Naive thymus-derived CD8-positive, alpha-beta T cell (primary cell): ENCODE measurements at places on chromosomes 3 and 15. TPM values are rescaled to one million over a fixed set of nuclear protein-coding genes. Genes with fewer than 3 reads are reported as not detected.

DNA sequence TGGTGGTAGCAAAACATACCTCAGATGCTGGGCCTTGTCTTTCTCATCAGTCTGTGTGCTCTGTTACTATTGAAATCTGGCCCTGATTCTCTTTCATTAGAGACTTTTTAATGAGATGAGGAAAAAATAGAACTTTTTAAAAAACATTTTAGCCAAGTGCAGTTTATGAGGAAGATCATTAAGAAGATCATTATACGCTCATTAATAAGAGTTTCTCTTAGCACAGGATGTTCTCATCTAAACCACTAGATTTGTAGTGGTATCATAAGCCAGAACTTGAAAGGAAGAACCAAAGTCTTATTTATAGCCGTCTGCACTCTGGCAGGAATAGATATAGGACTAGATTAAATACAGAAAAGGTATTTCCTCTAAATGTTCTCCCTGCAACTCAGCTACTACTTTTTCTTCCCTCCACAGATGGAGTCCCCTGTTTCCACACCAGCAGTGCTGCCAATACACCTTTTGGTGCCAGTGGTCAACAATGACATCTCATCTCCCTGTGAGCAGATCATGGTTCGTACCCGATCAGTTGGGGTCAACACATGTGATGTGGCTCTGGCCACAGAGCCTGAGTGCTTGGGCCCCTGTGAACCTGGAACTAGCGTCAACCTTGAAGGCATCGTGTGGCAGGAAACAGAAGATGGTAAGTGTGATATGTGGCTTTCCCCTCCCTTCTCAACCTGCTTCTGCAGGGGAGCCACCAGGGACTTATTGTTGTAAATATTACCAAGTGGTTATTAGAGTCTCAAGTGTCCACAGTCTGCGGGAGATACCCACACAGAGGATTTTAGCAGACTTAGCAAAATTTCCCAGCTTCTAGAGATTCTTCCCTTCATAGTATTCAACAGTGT, 152.8 kb downstream of the RBPMS2 start:
- DNase-seq, result no peak

GRCh38 chr3:112873632-112874031, 27.0 kb upstream of the CD200R1L start:
- DNase-seq, result no peak

GRCh38 chr3:120357807-120358206, 8.7 kb upstream of the LRRC58 start:
- DNase-seq, result no peak

- DNase-seq, result no peak
Measured at GRCh38 chr3:52436500-52437149, 8.3 kb downstream of the SEMA3G start.

GRCh38 chr3:8737301-8737700, 3.7 kb downstream of the CAV3 start:
- DNase-seq, result no peak

The KBTBD13 gene
- not detected for total RNA-seq

The SETD5 gene
- total RNA-seq, result 146 TPM

The CNTN4 gene
- not detected for total RNA-seq

The AHSG gene
- total RNA-seq, result not detected

The TJP1 gene
- not detected for total RNA-seq

The AP3B2 gene
- total RNA-seq, result 1.7 TPM

The ISY1 gene
- 47.2 TPM for total RNA-seq
